ENCODE measurements at places on chromosomes 3 and 15.
A peak's percentile ranks its signal among the peaks of the same experiment; 100 is the strongest.

DNA sequence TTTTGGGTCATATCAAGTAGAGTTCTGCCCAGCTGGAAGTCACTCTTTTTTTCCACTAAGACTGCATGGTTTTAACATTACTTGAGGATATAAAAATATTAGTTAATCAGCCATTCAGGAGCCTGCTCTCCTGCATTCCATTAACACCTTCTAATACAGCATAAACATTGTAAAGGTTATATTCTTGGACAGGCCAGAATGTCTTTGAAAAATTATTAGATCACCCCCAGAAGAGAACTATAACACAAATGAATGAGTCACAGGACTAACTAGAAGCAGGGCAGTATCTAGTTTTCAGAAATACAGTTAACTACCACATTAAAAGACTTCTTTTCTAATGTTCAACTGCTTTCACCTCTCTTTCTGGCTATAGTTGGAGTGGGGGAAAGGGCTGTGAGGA lies 80.9 kb downstream of the THBS1 start:
- no peak for DNase-seq

DNA sequence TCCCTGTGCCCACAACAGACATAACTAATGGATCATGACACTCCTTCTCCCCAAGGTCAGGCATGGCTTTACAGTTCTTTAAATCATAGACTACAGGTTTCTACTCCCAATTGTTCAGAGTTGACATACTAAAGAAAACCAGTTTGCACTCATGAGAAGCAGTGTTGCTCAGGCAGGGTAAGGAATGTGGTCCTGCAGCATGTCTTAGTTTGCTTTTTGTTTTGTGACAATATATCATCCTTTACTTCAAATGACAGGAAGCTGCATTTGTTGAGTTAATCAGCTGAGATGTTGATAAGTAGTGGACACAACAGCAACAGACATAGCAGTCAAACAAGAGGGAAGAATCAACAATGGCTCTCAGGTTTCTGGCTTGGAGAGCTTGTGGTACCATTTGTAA lies 267.5 kb downstream of the SLCO3A1 start:
- DNase-seq = no peak

- DNase-seq = no peak
Observed at GRCh38 chr3:185847506-185847905, 22.7 kb upstream of the IGF2BP2 start.

- peak; percentile 3 for DNase-seq
Observed at GRCh38 chr3:131174752-131175151, 148.1 kb downstream of the NEK11 start.

DNA sequence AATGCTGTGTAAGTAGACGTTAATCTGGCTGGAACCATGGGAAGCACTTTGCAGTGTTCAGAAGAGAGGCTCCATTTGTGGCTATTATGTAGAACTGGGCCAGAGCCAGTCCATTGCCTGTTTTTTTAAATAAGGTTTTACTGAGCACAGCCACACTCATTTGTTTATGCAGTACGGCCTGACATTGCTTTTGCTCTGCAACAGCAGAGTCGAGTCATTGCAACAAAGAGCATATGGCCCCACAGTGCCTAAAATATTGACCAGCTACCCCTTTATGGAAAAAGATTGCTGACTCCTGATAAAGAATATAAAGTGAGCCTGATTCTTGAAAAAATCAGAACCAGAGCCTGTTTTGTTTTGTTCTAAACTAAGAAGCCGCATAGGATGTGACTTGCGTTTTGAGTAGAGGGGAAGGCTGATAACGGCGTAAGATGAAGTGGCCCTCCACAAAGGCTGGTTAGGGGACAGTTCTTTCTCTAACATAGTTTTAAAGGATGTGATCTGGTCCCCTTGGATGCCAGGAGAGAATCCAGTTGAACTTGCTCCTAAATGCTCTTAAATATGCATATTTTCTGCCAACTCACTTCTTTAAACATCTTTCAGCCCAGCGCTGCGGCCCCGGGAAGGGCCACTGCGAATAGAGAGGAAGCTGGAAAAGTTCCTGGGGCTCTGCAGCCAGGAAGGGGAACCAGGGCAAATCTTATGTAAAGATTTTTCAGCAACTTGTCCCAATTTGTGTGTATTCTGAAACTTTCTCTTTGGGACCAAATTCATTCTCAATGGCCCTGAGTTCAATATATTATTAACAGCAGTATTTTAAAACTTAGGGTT lies 64.5 kb downstream of the GLDN start:
- no peak for DNase-seq

GRCh38 chr15:80242802-80243201 lies 9.2 kb downstream of the CTXND1 start:
- no peak for DNase-seq

GRCh38 chr15:45534821-45535220 lies 12.3 kb upstream of the SLC30A4 start:
- DNase-seq = no peak

DNA sequence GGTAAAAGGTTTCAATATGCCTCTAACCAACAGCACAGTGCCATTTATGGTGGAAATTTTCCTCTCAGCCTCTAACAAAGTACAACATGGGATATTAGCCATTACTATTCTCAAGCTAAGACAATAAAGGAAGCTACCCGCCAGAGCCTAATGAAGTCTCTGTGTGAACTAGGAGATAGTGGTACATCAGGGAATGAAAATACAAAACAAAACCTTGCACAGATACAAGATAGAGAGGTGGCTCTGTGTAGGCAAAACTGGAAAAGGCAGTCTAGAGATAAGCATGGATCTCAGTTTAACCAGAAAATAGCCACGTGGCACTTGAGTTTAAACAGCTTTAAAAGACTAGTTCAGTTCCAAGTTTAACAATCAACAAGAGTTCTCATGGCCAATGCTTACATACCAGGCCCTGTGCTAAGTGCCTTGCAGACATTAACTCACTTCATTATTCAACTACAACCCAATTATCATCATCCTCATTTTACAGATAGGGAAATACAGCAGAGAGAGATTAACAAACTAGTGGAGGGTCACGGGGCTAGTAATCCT lies 279.3 kb downstream of the IGSF11 start:
- DNase-seq = no peak

GRCh38 chr3:129672412-129672811 lies 65.9 kb upstream of the PLXND1 start:
- no peak for DNase-seq

- no peak for DNase-seq
Observed at GRCh38 chr15:43107751-43108150, 1.9 kb upstream of the UBR1 start.

GRCh38 chr3:71454512-71455403 lies 128.8 kb downstream of the FOXP1 start:
- no peak for DNase-seq

DNA sequence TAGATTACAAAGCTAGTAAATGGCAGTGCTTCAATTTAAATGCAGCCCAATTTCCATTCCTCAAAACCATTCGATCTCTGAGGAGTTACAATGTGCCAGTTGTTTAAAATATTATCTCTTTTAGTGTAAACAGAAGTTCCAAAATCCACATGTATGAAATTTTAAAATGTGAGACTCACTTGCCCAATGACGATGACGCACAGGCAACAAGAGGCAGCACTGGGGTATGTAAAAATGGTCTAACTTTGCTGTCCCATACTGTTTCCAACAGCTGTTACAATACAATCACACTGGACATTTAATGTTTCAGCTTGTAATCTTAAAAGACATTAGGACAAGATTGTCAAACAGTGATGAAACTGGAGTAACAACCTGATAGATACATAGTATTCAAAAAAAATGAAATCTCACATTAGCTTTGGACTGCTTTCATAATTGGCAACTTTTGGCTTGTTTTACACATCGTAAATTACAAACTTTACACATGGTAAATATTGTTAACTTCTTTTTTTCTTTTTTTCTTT lies 12.2 kb downstream of the SLTM start:
- DNase-seq = no peak

DNA sequence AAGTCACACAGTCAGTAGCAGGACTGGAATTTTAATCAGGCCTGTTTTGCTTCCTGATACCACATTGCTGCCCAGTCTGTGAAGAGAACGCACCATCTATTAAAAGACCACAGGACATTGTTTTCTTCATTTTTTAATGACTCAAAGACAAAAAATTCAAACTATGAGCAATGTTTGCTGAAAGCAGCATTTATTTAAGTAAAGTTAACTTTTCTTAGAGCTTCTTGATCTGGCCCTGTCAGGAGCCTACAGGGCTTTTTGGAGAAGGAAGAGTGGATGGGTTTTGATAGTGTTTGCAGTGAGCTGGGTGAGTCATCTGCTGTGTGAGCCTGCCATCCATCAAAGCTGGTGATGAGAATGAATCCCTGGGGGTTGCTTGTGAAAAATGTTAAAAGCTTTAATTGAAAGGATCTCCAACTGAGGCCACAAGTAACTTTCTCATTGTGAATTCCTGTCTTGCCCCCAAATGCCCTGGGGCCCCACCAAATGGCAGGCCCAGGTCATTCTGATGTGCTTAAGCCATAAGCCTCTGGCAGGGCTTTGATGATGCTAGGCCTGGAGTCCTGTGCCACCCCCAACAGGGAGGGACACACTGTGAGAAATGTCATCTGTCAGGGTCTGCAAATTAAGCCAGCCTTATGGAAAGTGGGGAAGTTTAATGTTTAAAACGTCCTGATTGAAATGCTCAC lies 136.2 kb upstream of the PFN2 start:
- DNase-seq = no peak

DNA sequence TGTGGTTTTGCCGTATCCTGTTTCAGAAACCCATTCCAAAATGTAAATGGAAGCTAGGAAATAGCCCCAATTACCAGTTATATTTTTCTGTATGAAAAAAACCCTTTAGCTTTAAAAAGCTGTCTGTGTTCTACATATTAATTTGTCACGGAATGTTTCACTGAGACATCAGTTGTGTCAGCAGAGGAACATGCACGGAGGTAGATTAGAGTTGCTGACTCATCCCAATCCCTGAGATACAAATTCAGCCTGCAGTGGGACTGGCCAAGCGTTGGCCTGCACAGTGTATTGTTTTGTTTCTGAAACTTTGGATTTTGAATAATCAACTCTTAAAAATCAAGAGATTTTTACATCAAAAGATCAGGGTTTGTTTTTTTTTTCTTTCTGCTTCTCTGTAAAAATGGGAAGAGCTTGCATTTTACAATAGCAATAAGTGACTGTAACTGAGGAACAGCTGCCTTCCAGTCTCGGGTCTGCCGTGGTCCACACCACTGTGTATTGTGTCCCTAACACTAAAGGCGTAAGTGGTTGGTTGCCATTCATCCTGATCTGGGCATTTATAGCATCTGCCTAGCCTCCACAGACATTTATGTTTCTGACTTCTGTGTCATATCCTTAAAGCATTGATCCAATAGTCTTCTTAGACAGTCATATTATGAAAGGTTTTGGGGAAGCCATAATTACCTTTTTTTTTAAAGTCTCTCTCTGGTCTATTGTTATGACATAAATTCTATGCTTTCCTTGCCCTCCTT lies 218.1 kb downstream of the ADAMTSL3 start:
- DNase-seq = no peak

DNA sequence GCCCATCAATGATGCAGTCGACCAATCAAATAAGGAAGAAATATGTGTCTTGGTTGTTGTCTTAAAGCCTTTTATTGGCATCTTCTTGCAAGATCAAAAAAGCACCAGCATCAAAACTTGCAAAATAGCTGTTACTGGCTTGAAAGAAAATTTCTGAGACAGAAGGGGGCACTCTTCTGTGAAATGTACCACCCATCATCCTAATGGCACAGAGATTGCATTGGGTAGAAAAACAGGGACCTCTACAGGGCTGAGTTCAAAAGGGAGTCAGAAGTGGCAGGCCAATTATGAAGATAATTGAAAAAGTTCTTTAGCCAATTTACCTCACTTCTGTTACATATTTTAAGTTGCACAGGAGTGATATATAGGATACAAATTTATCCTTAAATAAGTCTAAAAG lies 122.3 kb upstream of the GPR149 start:
- no peak for DNase-seq

- DNase-seq = no peak
Observed at GRCh38 chr15:97504031-97504792, 456.3 kb upstream of the ARRDC4 start.

GRCh38 chr15:66774001-66774814 lies 72.2 kb downstream of the SMAD6 start:
- no peak for DNase-seq

DNA sequence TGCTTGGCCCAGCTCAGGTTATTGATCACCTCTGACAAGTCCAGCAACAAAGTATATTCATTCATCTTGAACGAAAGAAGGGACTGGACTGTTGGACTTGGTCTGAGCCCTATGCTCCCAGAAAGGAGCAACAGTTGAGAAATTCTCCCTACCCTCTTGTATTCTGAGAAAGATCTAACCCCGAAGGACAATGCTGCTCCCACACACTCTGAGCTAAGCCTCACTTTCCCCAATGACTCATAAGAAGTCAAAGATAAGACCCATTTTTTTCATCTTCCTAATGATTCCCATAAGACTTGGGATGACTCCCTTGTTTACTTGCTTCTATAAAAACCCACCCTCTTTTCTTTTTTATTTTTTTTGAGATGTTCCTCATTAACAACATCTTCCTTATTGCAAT lies 549.4 kb upstream of the MDFIC2 start:
- no peak for DNase-seq

GRCh38 chr3:73144276-73144675 lies 82.8 kb downstream of the EBLN2 start:
- no peak for DNase-seq

DNA sequence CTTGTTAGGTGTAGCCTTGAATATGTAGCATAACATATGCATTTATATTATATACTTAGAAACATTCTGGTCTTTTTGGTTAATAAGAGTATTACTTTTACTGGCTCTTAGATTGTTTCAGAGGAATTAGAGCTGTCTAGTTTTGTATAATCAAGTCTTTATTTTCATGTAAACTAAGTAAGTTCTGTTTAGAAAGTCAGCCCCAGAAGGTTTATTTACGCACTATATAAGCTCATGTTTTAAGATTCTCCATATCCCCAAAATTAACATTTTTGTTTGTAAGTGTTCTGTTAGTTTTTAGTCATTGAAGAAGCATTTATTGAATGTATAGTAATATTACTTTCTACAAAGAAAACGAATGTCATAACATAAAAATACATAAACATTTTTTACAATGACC lies 158.1 kb downstream of the HCN4 start:
- DNase-seq = no peak

DNA sequence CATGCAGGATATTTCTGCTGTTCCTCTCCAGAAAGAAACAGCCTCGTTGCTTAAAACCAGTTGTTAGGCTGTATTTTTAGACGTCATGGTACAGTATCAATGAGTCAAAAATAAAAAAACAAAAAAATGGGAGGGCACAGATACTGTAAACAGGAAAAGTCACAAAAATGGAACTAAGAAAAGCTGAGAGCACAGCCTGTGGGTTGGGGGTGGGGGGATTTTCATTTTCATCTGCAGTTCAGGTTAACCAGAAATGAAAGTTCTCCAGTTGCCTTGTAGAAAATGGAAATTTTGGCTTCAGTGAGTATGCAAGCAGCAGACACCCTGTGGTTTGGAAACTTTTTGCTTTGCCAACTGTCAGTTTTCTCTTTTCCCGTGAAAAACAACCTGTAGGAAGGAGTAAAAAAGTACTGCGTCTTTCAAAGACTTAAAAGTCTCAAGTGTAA lies 59.0 kb downstream of the FRMD4B start:
- no peak for DNase-seq

DNA sequence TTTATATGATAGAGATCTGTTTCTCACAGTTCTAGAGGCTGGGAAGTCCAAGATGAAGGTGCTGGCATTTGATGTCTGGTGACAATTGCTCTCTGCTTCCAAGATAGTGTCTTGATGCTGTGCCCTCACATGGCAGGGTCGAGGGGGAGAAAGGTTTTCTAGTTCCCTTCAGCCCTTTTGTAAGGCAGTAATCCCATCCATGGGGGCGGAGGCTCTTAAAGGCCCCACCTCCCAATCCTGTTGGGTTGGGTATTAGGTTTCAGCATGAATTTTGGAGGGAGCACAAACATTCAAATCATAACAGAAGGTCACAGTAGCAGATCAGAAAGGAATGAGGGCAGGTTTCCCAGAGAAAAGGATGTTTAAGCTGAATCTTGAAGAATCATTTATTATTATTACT lies 601.7 kb upstream of the ZNF717 start:
- DNase-seq = no peak

Data from activated CD8-positive, alpha-beta memory T cell treated with anti-CD3 and anti-CD28 coated beads for 4 hours (primary cell).